Fibroblast of skin of scalp (primary cell): ENCODE measurements at places on chromosomes 4 and X.

DNA sequence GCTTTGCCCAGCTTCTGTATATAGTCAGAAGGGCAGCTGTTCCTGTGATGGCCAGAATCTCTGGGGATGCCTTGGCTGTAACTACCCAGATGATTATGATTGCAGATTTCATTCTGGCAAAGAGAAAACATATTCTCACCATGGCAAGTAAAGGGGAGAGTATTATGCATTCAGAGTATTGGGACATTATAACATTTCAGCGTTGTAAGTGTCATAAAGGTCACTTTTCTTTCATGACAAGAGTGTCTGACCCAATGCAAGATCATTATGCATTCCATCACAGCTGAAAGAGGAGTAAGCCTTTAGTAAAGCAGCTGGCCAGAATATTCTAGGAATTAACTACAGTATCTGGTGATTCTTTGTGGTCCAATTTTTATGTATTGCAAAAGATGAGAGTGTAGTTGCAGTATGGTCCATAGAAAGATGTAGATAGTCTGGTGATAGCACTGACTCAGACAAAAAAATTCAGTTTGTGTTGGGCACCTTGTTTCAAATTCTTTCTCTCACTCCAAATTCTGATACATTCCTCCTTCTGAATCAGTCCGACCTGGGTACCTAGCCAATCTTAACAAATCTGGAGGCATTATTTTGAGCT lies 2366.3 kb downstream of the PCDH7 start:
- DNase-seq = peak; percentile 68

- DNase-seq = no peak
Observed at GRCh38 chr4:78629991-78630541, 78.5 kb downstream of the ANXA3 start.

GRCh38 chr4:45831692-45832091 lies 292.2 kb downstream of the GABRG1 start:
- no peak for DNase-seq

GRCh38 chrX:84168095-84168494 lies 19.9 kb downstream of the RPS6KA6 start:
- DNase-seq = no peak

GRCh38 chr4:76752861-76753501 lies 145.0 kb downstream of the SOWAHB start:
- peak; percentile 99 for DNase-seq

- peak; percentile 77 for DNase-seq
Observed at GRCh38 chrX:46978341-46979291, 66.4 kb downstream of the JADE3 start.

- peak; percentile 82 for DNase-seq
Observed at GRCh38 chr4:71231129-71232055, 107.4 kb upstream of the SLC4A4 start.

- no peak for DNase-seq
Observed at GRCh38 chrX:30982467-30982866, 89.4 kb downstream of the FTHL17 start.

GRCh38 chrX:48086082-48086481 lies 14.6 kb upstream of the ZNF630 start:
- no peak for DNase-seq

GRCh38 chr4:33067221-33067620 lies 2347.1 kb downstream of the PCDH7 start:
- peak; percentile 55 for DNase-seq

- no peak for DNase-seq
Observed at GRCh38 chr4:73245955-73246354, 12.6 kb downstream of the ANKRD17 start.

- DNase-seq = peak; percentile 53
Observed at GRCh38 chr4:4766564-4766963, 92.9 kb upstream of the MSX1 start.

DNA sequence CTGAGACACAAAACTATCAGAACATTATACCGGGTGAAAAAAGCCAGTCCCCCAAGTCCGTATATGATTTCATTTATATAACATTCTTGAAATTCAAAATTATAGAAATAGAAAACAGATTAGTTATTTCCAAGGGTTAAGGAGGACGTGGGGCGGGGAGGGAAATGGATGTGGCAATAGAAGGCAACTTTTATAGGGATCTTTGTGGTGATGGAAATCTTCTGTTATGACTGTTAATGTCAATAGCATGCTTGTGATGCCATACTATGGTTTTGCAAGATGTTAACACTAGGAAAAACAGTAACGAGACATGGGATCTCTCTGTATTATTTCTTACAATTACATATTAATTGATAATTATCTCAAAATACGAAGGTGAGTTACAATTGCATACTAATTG lies 96.4 kb downstream of the LNX1 start:
- DNase-seq = peak; percentile 51

- no peak for DNase-seq
Observed at GRCh38 chr4:52550186-52550585, 108.9 kb downstream of the USP46 start.

GRCh38 chr4:31080887-31081286 lies 360.7 kb downstream of the PCDH7 start:
- peak; percentile 30 for DNase-seq

- DNase-seq = no peak
Observed at GRCh38 chr4:108185252-108185651, 16.5 kb upstream of the LEF1 start.

DNA sequence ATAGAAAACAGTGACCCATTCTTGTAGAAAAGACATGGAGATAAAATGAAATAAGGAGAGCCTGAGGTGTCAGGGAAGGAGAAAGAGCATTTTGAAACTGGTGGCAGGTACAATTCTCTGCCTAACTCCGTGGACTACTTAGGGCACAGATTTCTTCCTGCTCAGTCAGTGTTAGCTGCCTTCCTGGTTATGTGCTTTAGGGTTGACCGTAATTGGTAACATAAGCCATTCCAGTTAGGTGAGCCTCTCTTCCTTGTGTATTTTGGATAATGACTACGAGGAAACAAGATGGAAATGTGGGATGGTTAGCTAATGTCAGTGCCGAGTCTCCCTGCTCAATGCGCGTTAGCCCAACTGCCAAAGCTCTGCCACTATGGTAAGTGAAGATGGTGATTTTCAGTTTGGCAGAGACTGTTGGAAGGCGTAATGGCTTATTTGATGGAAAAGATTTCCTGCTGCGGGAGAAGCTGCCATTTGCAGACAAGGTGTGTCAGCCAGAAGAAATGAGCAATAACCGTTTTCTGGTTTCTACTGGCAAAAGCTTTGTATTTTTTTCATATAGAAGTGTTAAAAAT lies 174.1 kb downstream of the CBR4 start:
- DNase-seq = no peak

GRCh38 chr4:11596989-11597388 lies 168.3 kb upstream of the HS3ST1 start:
- DNase-seq = no peak
